Fibroblast of skin of abdomen (primary cell): ENCODE measurements at places on chromosomes 2 and 18.

GRCh38 chr2:230327418-230328154 lies 593 bp downstream of the SP140L start:
- no peak for DNase-seq

GRCh38 chr18:70420146-70420898 lies 131.5 kb downstream of the SOCS6 start:
- DNase-seq = peak; percentile 60

- no peak for DNase-seq
Observed at GRCh38 chr2:20557635-20558034, 93.3 kb downstream of the HS1BP3 start.

DNA sequence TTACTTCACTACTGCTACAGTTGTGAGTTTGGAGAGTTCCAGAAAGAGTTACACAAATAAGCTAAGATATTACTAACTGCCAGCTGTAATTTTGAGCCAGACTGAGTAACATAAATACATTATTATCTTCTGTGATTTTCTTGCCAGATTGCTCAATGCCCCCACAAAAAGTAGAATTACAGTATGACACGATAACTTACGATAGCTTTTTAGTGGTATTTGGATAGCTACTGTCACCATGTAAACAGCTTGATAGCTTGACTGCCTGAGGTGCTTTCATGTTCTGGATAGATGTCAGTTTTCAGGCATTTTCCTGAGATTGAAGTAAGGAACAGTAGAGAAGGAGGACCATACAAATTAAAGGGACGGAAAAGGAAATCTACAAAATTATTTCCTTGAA lies 533.3 kb downstream of the SOCS6 start:
- DNase-seq = no peak

DNA sequence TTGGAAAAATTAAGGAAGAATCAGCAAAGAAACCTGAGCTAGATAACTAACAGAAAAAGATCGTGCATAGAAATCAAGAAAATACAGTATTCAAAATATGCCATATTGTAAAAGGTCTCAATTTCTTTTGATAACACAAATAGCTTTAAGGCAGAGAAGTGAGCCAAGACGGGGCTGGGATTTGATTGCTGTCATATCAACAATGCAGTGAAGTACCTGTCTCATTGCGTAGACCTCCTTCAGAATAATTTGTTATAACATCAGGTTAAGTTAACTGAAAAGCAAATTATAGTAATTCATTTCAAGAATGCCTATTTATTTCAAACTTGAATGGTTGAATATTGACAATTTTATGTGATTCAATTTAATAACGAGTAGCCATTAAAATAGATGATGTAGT lies 453.8 kb upstream of the MAP2 start:
- DNase-seq = no peak

DNA sequence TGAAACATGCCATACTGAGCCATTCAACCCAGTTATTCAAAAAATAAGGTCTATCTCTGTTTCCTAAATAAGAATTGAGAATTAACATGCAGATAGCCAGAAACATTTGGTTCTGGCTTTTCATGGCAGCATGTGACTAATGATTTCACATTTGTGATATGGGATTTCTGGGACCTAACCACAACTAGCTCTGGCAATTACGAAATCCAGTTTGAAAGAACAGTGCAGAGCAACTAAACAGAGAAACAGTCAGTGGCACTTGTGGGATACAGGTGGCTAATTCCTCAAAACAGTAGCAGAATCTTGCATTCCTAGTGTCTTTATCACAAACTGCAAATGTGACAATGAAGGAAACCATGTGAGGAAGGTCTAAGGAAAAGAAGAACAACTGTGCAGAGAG lies 637.8 kb upstream of the CHAC2 start:
- DNase-seq = peak; percentile 83

- DNase-seq = no peak
Observed at GRCh38 chr2:18600255-18600613, 10.9 kb upstream of the NT5C1B start.

GRCh38 chr2:49113046-49113445 lies 41.3 kb downstream of the FSHR start:
- no peak for DNase-seq

- DNase-seq = no peak
Observed at GRCh38 chr2:86783615-86784339, 6.9 kb downstream of the CD8A start.

- DNase-seq = no peak
Observed at GRCh38 chr2:222399038-222399783, 25.1 kb upstream of the SGPP2 start.

GRCh38 chr2:6999211-6999877 lies 82.1 kb downstream of the RNF144A start:
- DNase-seq = no peak

DNA sequence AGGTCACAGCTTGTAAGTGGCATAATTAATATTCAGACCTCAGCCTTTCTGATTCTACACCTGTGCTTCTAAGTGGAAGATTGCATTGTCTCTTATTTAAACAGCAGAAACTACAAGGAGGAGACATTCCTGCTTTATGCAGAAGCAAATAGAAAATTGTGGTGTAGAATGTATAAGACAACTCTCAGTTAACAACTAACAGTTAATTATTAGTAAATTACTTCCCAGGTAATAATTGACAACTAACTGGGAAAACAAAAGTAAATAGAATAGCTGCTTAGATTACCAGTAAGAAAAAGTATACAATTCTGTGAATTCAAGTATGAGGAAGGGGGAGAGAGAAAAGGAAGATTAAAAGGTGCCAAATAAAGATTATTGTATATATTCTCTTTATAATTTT lies 1210.5 kb upstream of the GYPC start:
- no peak for DNase-seq

DNA sequence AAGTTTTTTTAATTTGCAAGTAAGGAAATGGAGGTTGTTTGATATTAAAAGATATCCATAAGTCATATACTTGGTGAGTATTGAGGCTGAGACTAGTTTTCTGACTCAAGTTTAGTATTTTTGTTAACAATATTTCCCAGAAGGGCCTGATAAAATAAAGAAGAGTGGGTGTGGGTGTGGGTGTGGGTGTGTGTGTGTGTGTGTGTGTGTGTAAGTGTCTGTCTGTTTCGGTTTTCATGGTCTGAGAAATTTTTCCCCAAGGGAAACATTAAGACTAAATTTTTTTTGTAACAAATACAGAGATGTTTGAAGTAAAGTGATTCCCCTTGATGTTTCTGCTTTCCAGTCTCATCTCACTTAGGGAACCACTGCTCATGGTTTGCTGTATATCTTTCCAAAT lies 36.5 kb downstream of the PPM1B start:
- DNase-seq = no peak

DNA sequence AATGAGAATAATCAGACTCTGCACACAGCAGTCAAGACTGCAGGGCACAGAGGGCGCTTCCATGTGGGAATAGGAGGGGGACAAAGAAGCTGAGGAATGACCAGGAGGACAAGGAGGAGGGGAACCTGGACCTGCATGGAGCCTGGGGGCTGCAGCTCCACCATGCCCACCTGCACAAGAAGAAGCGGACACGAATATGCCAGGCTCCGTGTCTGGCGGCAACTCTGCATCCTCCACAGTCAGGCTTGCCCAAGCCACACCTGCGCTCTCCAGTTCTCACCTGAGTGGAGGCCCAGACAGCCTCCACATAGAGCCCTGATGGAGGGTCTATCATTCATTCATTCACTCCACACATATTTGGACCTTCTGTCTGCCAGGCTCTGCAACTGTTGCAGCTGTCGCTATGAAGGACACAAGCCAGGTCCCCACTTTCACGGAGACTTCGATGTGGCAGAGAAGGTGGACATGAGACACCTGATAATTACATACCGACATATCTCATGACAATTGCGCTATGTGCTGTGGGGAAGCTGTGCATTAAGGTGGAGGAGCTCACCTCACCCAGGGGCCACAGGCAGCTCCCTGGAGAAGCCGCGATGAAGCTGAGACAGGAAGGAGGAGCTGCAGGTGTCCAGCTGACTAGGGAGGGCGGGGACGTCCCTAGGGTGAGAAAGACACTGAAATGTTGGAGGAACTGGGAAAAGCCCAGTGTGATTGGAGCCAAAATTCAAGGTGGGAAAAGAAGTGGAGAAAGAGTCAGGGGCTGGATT lies 159.2 kb downstream of the INHBB start:
- no peak for DNase-seq

GRCh38 chr2:204946892-204947291 lies 401.6 kb downstream of the PARD3B start:
- no peak for DNase-seq

- peak; percentile 62 for DNase-seq
Observed at GRCh38 chr18:57586251-57587049, at the start of gene FECH. FECH (minus strand) TSS chr18:57586702; CDS start chr18:57586620, 82 bp downstream.

GRCh38 chr2:23495661-23496114 lies 110.7 kb downstream of the KLHL29 start:
- no peak for DNase-seq

DNA sequence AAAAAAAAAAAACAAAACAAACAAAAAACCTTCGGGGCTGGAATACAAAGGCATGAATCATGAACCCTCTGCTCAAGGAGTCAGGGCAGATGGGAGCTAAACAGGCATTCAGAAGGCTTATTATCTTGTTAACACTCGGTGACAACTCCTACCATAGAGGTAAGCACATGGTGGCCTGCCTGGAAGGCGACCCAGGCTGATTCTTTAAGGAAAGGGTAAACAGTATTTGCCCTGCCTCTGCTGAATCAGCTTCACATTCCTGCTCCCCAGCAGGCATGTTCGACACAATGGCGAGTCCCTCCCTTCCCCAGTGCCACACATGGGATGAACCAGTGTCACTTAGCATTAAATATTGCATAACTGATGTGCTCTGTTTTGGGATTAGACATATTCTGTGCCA lies 191.9 kb downstream of the ARL4C start:
- peak; percentile 29 for DNase-seq

DNA sequence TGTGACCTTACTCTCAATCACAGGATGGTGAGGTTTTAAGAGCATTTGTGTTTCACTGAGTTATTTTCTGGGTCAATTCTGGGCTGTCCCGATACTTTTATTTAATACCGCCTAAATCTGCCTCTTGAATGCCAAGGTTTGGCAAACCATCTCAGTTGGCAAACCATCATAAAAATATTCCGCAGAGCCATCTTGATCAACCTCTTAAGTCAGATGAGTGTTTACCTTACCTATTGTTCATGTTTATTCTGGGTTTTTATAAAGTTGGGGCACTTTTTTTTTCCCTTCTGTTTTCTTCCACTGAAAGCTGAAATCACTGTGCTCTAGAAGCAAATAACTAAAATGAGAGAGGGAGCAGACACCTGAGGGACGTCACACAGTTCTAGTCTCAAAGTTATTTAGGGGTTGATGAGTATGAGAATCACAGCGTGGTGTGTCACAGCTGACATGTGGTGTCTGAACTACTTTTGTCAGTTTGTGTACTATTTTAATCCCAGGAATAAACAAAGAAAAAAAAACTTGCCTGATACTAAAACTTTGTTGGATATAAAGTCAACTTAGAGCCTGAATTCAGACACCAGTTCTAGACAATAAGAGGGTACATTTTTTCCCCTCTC lies 48.6 kb downstream of the ETAA1 start:
- DNase-seq = no peak

DNA sequence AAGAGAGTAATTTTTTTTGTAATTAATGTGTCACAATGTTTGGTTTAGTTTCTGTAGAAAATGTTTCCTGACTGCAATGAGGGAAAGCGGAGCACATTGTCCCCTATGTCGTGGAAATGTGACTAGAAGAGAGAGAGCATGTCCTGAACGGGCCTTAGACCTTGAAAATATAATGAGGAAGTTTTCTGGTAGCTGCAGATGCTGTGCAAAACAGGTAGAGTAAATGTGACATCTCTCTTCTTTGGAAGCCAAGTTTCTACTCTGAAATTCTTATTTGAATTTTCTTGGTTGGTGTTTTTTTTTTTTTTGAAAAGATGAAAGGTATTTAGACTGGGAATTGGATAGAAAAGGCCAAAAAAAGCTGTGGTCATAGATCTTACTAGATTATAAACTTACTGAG lies 20.0 kb downstream of the RNF138 start:
- DNase-seq = no peak

DNA sequence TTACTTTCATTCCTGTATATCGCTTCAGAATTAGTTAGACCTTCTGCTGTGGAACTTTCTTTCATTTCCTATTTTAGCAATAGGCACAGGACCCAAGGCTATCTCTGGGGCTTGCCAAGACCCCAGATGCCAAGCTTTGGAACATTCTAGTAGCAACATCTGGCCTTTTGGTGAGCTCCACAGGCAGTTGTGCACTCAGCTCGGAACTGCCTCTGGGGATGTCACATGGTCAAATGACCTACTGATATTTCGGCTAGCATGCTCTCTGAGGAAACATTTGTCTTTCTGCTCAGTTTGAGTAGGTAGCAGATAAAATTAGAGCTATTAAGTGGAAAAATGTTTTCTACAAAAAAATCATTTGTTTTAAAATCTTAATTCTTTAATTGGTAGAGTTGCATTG lies 76.6 kb upstream of the ITGA4 start:
- DNase-seq = no peak

GRCh38 chr2:231259104-231259503 lies 60.7 kb downstream of the ARMC9 start:
- DNase-seq = no peak

GRCh38 chr18:36535202-36535935 lies 237.9 kb downstream of the FHOD3 start:
- DNase-seq = no peak
